ENCODE measurements at places on chromosomes 2 and 18.

- no peak for DNase-seq
Observed at GRCh38 chr18:57231864-57232263, 85.0 kb downstream of the BOD1L2 start.

DNA sequence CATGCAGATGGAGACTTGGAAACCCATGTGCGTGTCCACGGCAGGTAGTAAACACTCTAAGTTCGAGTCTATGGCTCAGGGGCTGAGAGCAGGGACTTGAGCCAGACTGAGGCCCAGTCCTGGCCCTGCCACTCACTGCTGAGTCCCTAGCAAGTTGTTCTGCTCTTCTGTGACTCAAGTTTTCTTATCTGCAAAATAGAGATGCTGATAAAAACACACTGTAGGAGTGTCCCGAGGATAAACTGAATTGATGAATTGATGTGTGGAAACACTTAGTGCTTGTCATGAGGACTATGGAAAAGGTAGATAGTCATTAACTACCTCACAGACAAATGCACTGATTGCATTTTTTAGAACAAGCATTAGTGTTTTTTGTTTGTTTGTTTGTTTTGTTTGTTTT is 73.2 kb downstream of the BOLA3 start:
- no peak for DNase-seq

DNA sequence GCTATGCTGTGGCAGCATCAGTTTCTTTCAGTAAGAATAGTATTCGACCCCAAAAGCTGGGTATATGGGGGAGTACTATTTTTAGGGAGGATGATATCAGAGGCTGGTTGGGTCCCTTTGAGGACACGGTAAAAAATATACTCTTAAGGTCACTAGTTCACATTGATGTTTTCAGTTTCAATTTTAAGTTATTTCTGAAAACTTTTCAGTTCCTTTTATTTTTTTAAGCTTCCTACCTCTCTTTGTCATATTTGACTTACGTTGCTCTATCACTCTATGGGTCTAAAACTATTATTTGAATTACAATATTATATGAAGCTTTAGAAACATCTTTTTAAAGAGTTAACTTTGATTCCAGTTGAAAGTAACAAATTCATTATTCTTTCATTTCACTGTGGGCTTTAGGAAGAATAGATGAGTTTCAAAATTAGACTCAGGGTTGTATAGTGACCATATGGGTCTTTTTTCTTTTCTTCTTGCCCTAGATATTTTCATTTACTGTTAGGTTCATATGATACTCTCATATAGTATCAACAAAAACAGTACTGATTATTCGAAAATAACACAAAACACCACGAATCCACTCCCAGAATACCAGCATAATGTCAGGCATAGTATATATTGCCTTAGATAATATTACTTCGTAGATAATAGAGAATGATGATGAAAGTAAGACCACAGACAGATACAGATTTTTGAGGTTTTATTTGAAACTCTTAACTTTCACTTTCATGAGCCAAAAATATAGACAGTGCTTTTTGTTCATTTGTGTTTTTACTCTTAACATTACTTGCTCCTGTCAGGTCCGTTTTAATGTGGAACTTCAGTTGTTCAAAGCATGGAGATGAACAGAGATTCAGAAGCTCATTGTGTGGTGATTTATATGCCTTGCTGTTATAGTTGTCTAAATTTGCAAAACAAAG is 9.8 kb downstream of the RMDN2 start:
- peak; percentile 49 for DNase-seq

DNA sequence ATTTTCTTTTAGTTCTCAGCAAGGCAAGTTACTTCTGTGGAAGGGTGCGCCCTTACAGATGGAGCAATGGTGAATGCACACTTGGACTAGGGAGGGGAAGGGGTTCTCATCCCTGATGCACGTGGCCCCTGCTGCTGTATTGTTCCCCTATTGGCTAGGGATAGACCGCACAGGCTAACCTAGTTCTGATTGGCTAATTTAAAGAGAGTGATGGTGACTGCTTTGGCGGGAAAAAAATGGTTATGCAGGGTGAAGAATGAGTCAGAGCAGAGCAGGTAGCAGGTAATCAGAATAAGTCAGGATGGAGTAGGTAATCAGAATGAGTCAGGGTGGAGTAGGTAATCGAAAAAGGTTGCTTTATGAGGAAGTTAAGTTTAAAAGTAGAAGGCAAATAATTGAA is 171.5 kb downstream of the MTCL1 start:
- no peak for DNase-seq

- DNase-seq, result peak; percentile 23
Observed at GRCh38 chr2:190582736-190583506, 48.4 kb upstream of the NEMP2 start.

DNA sequence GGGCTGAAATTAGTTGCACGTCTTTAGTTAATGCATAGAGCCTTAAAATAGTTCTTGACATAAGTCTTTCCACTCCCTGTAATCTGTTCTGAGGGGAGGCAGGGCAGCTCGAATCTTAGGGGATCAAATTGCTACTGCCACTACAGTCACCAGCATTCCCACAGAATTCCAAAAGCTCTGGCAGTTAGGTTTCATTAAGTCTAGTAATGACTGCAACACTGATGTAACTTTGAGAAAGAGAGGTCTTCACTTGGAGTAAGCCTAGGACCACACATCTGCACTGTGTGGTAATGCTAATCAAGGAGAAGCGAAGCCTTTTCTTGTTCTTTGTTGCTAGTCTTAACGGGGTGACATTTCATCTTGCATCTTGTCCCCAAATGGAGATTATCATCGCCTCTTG is 19.3 kb upstream of the NCK2 start:
- no peak for DNase-seq

GRCh38 chr2:68813596-68813995 is 57.6 kb downstream of the BMP10 start:
- no peak for DNase-seq

DNA sequence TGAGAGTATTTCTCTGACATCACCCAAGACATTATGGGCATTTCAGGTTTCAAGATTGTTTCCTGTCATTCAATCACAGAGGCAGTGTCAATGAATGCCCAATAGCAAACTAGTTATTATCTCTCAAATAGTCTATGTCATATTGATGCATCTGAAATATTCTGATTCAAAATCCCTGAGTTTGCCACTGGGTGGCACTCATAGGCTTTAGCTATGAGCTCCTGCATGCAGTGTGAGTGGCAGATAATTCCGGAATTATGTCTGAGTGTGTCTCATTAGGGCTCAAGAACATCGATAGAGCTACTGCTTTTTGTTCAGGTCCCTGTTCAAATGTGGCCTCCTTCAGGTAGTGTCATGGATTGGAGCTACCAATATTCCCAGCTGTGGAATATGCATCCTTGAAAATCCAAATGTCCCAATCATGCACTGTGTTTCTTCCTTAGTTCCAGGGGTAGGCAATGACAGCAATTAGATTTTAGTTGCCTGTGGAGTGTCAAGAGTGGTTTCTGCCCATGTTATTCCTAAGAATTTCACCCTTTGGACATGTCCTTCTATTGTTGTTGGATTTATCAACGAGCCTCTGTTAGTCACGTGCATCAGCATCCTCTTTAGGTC is 7.8 kb upstream of the OR6B3 start:
- peak; percentile 11 for DNase-seq

DNA sequence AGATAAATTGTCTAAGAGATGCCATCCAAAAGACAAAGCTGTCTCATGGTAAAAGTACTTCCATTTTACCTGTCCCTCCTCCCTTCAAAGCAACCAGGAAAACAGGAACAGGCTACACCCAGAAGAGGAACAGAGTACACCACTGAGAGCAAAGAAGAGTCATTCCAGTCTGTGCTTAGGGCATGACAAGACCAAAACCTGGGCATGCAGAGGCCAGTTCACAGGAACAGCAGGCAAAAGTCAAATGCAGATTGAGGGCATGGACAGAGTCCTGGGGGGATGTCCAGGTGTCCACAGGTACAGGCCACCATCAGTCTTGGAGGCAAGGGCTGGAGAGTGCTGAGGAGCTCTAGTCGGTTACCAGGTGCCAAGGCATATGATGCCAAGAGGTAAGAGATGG is 23.7 kb downstream of the PLEK start:
- no peak for DNase-seq

DNA sequence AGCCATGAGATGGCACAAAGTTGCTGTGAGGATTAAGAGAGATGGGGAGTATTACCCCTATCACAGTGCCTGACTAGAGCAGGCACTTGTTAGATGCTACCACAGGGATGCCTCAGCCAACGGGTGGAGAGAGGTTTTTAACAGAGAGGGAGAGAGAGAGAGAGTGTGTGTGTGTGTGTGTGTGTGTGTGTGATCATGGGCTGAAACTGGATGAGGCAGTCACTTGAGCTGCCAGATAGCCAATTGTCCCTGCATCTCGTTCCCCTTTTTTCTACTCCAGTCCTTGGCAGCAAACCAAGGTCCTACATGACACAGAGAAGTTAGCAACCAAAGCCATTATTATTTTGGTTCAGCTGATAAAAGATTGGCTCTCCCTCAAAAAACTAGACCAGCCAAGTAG is 3.0 kb downstream of the CD8A start:
- DNase-seq, result no peak

DNA sequence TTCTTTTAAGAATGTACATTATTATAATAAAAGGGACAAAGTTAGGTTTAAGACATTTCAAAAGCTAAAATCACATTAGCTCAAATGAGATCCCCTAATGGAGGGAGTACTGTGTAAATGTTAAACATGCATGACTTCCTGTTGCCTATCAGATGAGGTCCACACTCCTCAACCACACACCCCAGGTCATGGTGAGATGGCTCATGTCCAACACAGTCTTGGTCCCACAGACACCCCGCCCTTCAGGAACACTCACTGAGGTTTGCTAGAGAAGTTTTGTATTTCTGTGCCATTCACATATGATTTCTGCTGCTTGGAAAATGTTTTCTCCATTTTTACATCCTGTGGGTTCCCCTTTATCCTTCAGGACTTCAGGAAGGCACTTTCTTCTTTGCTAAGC is 491.0 kb downstream of the SOX11 start:
- DNase-seq, result no peak

- no peak for DNase-seq
Observed at GRCh38 chr18:4264347-4264791, 190.7 kb downstream of the DLGAP1 start.

DNA sequence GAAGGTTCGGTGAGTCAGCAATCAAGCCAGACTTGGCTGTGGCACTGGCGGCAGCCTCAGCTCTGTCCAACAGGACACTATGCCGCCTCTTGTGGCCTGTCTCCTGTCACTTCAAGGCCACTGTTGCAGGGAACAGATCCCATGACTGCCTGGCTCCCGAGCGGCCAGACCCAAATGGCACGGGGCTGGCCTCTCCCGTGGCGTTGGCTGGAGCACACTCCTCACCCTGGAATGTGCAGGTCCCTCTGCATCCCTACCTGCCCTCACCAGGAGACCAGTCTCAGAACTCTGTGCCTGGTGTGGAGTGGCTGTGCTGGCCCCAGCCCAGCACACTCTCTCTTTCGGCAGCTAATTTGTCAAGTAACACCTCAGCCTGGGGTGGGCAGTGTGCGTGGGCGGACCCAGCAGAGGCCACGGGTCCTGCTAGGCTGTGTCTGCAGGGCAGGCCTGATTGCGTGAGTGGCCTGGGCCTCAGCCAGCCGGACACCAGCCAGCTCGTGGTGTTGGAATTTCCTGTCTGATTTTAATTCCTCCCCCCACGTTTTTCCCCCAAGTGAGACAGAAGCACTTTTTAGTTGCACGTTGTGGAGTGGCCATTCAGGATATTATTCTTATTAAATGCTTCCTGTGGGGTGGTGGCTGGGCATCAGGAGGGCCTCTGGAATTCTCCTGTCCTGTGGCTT is 179.3 kb downstream of the GLI2 start:
- no peak for DNase-seq

DNA sequence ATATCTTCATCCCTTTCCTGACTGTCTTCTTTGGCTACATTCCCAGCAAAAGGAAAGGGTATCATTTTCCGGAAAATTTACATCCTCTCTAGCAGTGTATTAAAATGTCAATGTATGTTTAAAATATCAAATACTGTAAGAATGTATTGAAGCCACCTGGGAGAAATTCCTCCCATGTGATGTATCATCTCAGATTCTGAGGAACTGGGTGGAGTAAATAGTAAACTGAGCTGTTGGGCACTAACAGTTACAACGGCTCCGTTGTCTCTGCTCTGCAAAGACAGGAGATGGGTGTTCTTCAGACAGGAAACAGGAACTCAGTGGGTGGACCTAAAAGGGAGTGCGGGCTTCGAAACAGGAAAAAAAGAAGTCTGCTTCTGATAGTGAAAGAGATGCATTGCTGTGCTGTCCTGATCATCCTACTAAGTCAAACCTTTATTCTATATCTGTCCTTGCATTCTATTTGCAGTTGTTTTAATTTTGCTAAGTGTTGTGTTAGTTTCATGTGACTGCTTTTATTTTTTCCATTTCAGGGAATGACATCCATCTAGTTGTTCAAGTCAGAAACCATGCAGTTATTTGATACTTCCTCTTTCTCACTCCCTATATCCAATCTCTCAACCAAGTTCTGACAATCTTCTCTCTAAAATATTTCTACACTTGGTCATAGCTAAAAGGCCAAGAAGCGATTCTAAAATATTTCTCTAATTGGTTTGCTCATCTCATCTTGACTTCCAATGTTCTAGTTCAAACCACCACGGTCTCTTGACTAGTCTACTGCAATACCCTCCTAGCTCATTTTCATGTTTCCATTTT is 19.4 kb downstream of the DOK1 start:
- peak; percentile 63 for DNase-seq

- DNase-seq, result no peak
Observed at GRCh38 chr2:61425605-61426155, 45.2 kb downstream of the USP34 start.

DNA sequence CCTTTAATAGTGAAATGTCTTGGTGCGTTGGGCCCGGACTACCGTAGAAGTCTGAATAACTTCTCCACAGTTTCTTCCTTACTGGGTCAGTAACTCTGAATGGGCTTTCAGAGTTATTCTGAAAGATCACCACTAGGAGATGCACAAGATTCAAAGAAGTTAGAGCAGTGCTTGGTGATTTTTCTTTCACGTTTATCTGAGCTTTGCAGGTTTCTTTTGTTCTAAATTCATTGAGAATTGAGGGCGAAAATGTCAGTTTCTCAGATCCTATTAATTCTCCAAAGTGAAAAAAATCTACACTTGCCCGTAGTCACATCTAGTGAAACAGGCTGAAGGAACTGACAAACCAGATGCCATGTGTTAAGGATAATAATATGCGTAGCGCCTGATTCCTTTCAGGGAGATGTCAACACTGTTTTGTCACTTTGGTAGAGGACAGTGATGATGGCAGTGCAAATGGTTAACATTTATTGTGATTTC is 70.1 kb downstream of the QPCT start:
- DNase-seq, result peak; percentile 58

DNA sequence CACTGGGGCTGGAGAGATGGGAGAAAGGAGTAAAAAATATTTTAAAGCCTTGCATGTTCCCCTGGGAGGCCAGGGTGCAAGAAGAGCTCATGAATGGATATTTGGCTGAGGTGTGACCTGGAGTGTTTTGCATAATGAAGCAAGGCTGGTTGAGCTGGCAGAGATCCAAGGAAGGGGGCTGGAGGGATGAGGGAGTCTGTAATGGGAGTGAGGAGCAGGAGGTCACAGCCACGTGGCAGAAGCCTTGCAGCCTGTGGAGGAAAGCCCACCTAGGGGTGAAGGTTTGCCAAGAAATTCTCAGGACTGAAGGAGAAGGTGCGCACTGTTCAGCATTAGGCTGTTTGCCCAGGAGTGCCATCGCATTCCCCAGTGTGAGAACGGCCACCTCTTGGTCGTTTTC is 40.3 kb upstream of the ATP8B1 start:
- no peak for DNase-seq

Data from germinal center (tissue), 1 donor.